ENCODE measurements at places on chromosomes 11 and 22.

GRCh38 chr11:13970986-13971385 lies 8.5 kb downstream of the SPON1 start:
- no peak for DNase-seq

DNA sequence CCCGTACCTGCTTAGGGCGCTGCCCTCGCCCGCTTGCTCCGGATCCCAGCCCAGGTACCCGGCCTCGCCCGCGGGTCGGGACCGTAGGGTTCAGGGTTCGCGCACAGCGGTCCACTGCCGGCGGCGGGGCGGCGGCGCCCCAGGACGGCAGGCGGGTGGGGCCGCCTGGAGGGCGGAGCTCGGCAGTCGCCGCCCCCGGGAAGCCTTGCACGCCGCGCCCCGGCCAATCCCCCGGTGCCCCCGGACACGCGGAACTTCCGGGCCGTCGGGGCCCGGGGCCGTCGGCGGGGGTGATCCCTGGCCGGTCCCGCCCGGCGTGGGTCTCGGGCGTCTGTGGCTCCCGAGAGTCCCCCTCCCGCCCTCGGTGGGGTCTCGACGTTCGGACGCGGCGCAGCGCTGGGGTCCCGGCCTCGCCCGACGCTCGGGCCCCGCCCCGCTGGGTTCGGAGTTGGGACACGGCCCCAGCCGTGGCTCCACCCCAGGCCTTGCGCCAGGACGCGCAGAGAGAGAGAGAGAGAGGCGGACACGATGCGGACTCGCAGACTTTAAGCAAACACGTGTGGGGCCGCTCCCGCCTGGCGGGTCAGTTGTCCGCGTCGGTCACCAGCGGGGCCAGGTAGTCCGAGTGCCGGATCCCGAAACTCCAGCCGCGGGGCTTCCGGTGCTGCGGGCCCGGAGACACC lies at the start of gene TYMP:
Gene TYMP (minus strand): TSS at position 116 of the 683 bp plus-strand sequence. CDS start 303 bp downstream, outside the sequence.
- no peak for DNase-seq

GRCh38 chr22:49765091-49765771 lies 62.4 kb downstream of the BRD1 start:
- no peak for DNase-seq

GRCh38 chr22:27538666-27539065 lies 262.9 kb downstream of the MN1 start:
- no peak for DNase-seq

- DNase-seq, result no peak
Observed at GRCh38 chr11:102971766-102972165, 16.2 kb upstream of the MMP13 start.

DNA sequence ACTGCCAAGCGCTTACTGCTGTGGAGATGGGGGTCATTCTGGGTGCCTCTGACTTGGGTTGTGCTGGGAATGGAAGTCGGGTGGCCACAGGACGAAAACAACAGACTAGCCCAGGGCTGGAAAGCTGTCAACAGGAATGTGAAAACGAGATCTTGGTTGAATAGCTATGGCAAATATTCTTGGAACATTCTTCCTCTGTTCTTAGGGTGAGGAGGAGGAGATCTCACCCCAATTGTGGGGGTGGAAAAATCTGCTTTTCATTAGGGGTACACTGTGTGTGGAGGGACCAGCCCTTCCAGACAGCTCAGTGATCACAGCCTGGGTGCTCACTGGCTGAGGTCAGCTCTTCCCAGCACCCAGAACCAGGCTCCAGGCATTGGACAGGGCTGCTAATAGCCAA lies 52.0 kb upstream of the PRSS23 start:
- no peak for DNase-seq

GRCh38 chr11:68406324-68407313 lies 53.9 kb upstream of the PPP6R3 start:
- DNase-seq, result no peak

- DNase-seq, result no peak
Observed at GRCh38 chr11:19580646-19581045, 132.0 kb upstream of the NAV2 start.

- DNase-seq, result no peak
Observed at GRCh38 chr11:132080127-132080526, 709.7 kb downstream of the NTM start.

- no peak for DNase-seq
Observed at GRCh38 chr11:86459682-86460460, 85.2 kb downstream of the CCDC81 start.

GRCh38 chr11:122258446-122259194 lies 142.6 kb upstream of the BLID start:
- DNase-seq, result no peak

GRCh38 chr22:29510542-29510941 lies 30.5 kb downstream of the NEFH start:
- no peak for DNase-seq

DNA sequence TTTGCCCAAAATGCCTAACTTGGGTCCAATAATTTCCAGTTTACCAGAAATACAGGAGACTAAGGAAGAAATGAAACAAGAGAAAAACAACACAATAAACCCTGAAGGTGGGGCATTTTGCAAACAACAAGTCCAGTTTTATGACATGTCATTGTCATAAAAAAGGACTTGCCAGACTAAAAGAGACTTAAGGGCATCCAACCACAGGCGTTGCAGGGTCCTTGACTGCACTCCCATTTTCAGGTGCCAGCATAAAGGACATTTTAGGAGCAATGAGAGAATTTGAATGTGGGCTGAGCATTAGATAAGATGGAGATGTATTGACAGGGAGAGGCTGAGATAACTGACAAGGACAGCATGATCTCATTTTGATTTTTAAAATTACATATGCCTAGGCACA lies 28.1 kb upstream of the DAGLA start:
- DNase-seq, result no peak

DNA sequence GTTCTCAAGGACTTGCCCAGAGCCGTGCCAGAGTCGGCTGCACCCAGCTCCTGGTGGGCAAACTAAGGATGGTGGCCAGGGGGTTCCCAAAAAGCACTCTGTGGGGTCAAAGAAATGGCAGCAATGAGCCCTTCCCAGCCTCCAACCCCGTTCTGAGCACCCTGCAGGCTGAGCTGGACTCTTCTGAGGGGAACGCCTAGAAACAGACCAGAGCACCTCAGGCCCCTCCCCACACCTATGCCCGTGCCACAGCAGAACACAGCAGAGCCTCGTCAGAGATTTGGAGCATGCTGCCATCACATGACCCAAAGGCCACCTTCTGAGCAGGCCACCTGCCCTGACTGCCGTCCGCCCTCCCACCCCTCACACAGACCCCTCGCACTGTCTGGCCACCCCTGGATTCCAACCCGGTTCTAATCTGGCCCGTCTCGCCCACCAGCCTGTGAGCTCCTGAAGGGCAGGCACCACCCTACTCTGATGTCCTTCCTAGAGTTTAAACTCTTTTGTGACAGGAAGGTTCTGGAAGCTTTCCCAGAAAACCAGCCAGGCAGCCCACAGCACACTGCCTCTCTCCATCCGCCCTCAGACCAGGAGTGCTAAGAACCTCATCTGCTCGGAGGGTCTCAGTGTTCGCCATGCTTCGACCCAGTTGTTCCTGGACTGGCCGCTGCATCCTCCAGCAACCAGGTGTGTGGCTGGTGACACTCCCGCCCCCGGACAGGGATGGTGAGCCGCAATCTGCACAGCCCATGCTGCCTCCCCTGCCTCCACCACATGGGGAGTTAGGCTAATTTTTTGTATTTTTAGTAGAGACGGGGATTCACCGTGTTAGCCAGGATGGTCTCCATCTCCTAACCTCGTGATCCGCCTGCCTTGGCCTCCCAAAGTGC lies 97.6 kb downstream of the CELSR1 start:
- no peak for DNase-seq

- no peak for DNase-seq
Observed at GRCh38 chr11:12846786-12847615, 162.1 kb upstream of the RASSF10 start.

GRCh38 chr11:46686886-46687795 lies 13.3 kb downstream of the ARHGAP1 start:
- DNase-seq, result no peak

DNA sequence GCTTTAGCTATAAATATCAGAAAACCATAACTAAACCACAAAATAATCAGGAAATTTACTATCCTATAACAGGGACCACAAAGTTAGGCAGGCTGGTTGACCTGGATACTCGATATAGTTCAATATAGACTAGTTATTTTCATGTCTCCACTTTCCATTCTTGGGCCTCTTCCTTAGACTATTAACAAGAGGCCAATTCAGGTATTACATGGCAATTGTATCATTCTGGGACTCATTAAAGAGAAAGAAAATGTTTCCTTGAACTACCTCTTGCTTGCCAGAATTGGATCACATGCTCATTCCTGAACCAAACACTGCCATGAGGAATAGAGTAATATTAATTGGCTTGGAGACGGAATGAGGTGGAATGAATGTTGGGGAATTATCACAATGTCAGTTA lies 76.0 kb downstream of the EIF3M start:
- no peak for DNase-seq

DNA sequence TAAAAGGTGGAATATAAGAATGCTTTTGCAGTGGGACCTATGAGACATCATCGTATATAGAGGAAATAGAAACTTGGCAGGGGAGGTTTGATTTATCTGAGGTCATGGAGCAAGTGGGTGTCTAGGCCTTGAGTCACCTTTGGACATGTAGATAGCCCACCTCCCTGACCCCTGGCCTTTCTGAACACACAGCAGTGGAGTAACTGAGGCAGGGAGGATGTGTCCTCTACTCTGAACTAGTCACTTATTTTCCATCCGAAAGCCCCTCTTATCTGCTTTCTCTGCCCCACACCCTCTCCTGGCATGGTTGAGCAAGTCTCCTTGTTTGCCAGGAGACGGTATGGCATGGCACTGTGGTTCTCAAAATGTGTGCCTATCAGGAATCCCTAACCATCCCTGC lies 7.9 kb downstream of the CD82 start:
- DNase-seq, result no peak

GRCh38 chr11:75851203-75851602 lies 36.2 kb downstream of the UVRAG start:
- DNase-seq, result no peak

DNA sequence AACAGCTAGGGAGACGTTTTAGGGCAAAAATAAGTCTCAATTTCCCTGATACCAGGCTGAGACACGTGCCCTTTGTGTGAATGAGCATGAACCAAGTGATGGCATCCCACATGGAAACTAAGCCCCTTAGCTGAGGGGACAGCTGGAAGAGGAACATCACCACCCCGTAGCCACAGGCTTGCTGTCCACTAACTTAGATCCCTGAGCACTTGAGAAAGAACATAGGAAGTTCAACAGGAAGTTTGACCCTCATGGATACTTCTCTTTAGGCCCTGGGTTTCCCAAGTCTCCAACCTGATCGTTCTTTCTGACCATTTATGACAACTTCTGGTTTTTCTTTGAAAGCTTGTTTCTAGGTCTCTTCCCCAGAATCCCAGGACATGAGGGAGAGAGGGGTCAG lies 11.6 kb upstream of the CKAP5 start:
- DNase-seq, result no peak

DNA sequence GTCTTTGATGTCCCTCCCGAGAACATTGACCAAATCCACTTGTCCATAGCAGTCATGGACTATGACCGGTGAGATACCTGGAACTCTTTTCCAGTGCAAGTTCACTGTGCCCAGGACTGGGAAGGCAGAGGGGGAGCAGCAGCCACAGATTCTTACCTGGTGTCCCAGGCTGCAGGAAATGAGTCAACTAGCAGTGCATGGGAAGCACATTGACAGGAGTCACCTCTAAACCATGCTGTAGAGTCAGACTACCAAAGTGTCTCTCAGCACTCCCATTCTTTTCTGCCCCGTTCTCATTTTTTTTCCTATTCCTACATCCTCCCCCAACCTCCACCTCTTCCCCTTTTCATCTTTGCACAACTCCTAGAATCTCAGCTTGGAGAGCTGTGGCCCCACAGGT lies 67.2 kb upstream of the OLFML1 start:
- no peak for DNase-seq

- no peak for DNase-seq
Observed at GRCh38 chr22:46009730-46010129, 32.8 kb upstream of the WNT7B start.

All from NCI-H524 treated with DMSO at 0.1 percent for 48 hours (cell line).